Lung (tissue), 17 donors: ENCODE measurements at places on chromosomes 11 and 22. TPM values are rescaled to one million over a fixed set of nuclear protein-coding genes. Genes with fewer than 3 reads are reported as not detected.

The CHRM1 gene
- 1.1 TPM for total RNA-seq

The PLAAT2 gene
- 2.2 TPM for total RNA-seq

The AGBL2 gene
- 11.0 TPM for total RNA-seq

The LUZP2 gene
- not detected for total RNA-seq

The TENM4 gene
- 16.4 TPM for total RNA-seq

The RNASEH2C gene
- 62.3 TPM for total RNA-seq

The LSP1 gene
- total RNA-seq = 72.1 TPM

The TRIM21 gene
- total RNA-seq = 15.2 TPM

The PRDM11 gene
- 35.1 TPM for total RNA-seq

The CAVIN3 gene
- total RNA-seq = 122 TPM

- no peaks in the 10 kb centered on the region for H3K27me3 ChIP-seq
- H3K4me3 ChIP-seq = no peak overlapping the region
- no peak for DNase-seq
- H3K4me1 ChIP-seq = no peaks in the 10 kb centered on the region
- H3K27ac ChIP-seq = no peak overlapping the region
Observed at GRCh38 chr22:46661221-46661851, 41.1 kb downstream of the GRAMD4 start.

DNA sequence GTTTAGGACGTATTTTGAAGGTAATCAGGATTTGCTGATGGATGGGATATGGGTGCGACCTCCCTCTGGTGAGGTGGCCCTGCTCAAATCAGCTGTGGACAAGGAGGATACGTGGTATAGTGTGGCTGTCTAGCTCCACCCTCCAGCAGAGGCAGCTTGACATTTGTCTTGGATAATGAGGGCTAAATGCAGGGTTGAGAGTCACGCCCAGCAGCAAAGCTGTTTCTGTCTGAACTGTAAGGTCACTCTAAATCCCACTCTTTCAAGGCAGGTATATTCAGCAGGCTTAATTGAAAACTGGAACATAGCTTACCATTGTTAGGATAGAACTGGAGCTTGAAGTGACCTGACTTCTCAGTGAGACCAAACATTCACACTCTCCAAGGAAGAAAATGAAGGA is 98.7 kb downstream of the SWAP70 start:
- DNase-seq = no peak
- H3K27me3 ChIP-seq = no peaks in the 10 kb centered on the region
- H3K27ac ChIP-seq = no peak overlapping the region
- peaks cover 12% of the 10 kb centered on the region for H3K4me1 ChIP-seq
- H3K36me3 ChIP-seq = no peaks in the 10 kb centered on the region
- no peak overlapping the region for H3K4me3 ChIP-seq

GRCh38 chr11:116281173-116282160 is 491.3 kb downstream of the BUD13 start:
- H3K27me3 ChIP-seq = no peaks in the 10 kb centered on the region
- no peak overlapping the region for H3K27ac ChIP-seq
- no peak overlapping the region for H3K4me3 ChIP-seq

- no peaks in the 10 kb centered on the region for H3K36me3 ChIP-seq
- no peaks in the 10 kb centered on the region for H3K4me1 ChIP-seq
- DNase-seq = no peak
- H3K27me3 ChIP-seq = no peaks in the 10 kb centered on the region
- H3K27ac ChIP-seq = no peak overlapping the region
- no peak overlapping the region for H3K4me3 ChIP-seq
Observed at GRCh38 chr11:1113405-1114201, 38.9 kb downstream of the MUC2 start.

DNA sequence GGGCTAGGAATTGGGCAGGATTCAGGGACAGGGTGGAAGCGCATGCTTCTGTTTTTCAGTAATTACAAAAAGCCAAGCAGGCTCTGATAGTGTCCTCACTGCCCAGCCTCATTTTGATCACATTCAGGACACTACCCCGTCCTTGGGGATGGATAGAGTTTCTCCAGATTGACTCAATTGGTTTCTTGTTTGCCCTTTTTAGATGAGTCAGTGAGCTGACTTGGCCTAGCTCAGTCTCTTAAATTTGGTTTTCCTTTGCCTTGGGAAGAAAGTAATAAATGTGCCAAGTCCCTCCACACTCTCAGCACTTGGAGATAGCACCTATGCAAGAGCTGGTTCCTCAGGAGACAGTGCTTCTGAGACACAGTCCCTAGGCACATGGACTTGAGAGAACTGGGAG is 25.5 kb downstream of the DKK3 start:
- DNase-seq = no peak
- H3K27me3 ChIP-seq = no peaks in the 10 kb centered on the region
- no peaks in the 10 kb centered on the region for H3K36me3 ChIP-seq
- H3K4me3 ChIP-seq = no peak overlapping the region
- H3K27ac ChIP-seq = no peak overlapping the region
- peaks cover 12% of the 10 kb centered on the region for H3K4me1 ChIP-seq

DNA sequence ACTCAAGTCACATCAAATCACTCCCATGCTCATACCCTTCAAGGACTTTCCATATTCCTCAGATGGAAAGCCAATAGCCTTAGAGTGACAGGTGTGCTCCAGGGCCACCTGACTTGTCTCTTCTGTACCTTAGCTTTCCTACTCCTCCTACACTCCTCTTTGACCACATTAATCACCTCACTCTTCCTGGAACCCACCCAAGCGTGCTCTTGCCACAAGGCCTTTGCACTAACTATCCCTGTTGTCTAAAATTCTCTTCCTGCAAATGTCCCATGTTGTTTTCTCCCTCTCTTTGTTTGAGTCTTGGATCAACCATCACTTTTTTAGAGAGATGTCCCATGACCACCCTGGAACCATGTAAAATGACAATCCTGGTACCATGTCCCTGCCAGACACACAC is 244.1 kb downstream of the AASDHPPT start:
- H3K27me3 ChIP-seq = no peaks in the 10 kb centered on the region
- no peak overlapping the region for H3K27ac ChIP-seq
- H3K4me3 ChIP-seq = no peak overlapping the region
- DNase-seq = no peak
- no peaks in the 10 kb centered on the region for H3K4me1 ChIP-seq

DNA sequence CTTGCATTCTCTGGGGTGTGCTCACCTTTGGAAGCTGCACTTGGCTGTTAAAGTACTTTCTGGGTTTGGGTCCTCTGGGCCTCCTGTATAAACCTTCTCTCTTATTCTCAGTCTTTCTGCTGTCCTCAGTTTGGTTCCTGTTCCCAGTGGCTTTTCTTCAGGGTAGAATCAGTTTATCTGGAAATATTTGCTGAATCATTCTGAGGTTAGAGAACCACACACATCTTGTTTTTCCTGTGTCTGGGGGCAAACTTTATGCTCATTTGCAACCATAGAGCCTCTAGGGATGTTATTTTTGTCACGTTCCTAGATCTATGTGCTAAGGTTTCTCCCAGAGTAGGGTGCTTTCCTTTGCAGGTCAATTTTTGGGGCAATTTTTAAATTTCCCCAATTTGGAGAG is 224.3 kb upstream of the C11orf87 start:
- H3K27me3 ChIP-seq = no peaks in the 10 kb centered on the region
- no peak overlapping the region for H3K27ac ChIP-seq
- no peaks in the 10 kb centered on the region for H3K36me3 ChIP-seq
- H3K4me3 ChIP-seq = no peak overlapping the region
- H3K4me1 ChIP-seq = no peaks in the 10 kb centered on the region

- no peak overlapping the region for H3K27ac ChIP-seq
- no peak overlapping the region for H3K4me3 ChIP-seq
- DNase-seq = no peak
Observed at GRCh38 chr11:76155500-76156227, 50.6 kb downstream of the WNT11 start.

DNA sequence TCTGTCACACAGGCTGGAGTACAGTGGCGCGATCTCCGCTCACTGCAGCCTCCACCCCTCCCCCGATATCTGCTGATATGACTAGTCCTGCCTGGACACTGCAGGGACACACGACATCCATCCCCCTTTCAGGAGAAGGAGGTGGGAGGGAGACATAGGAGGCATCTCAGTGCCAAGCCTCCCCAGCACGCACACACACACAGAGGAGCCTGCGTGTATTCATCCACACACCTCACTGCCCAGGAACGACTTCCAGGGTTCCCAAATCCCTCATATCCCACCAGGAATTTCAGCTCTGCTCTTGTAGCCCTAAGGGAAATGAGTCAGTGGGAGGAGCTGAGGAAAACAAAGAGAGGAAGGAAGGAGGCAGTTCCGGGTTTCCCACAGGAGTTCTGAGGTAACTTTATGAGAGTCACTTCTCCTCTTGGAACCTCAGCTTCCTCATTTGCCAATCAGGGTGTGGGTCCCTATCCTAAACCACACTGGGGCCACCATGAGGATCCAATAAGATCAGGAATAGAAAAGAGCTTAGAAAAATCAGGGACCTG is 37.2 kb upstream of the ACER3 start:
- no peaks in the 10 kb centered on the region for H3K27me3 ChIP-seq
- no peaks in the 10 kb centered on the region for H3K4me1 ChIP-seq
- H3K4me3 ChIP-seq = no peak overlapping the region
- no peaks in the 10 kb centered on the region for H3K36me3 ChIP-seq
- no peak for DNase-seq

GRCh38 chr11:112318661-112319060 is 58.0 kb upstream of the PLET1 start:
- no peak overlapping the region for H3K27ac ChIP-seq
- H3K36me3 ChIP-seq = no peaks in the 10 kb centered on the region
- no peak overlapping the region for H3K4me3 ChIP-seq
- H3K4me1 ChIP-seq = peaks cover 6% of the 10 kb centered on the region
- no peak for DNase-seq

GRCh38 chr11:9038541-9038940 is 34.7 kb upstream of the NRIP3 start:
- H3K36me3 ChIP-seq = no peaks in the 10 kb centered on the region
- peaks cover 7% of the 10 kb centered on the region for H3K4me1 ChIP-seq
- H3K4me3 ChIP-seq = no peak overlapping the region
- no peaks in the 10 kb centered on the region for H3K27me3 ChIP-seq

GRCh38 chr22:18966748-18967147 is 30.7 kb upstream of the PRODH start:
- no peaks in the 10 kb centered on the region for H3K36me3 ChIP-seq
- peaks cover 1% of the 10 kb centered on the region for H3K4me1 ChIP-seq
- no peak overlapping the region for H3K4me3 ChIP-seq
- DNase-seq = no peak

DNA sequence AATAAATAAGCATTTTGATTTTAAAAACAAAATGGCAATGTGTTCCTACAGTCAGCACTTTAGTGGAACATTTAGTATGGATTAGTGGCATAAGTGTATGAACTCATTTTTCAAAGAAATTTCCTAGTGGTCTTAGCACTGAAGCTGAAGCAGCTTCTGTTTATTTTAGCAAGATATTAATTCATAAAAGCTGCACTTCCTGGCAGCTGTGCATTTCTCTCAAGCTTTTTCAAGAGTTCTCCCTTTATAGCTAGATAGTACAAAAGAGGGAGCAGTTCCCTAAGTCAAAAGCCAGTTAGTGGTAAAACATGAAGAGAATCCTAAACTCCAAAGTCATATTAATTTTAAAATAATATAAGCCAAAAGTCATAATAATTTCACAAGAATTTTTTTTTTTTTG is 1036.0 kb upstream of the CCDC90B start:
- no peaks in the 10 kb centered on the region for H3K27me3 ChIP-seq
- no peaks in the 10 kb centered on the region for H3K36me3 ChIP-seq
- no peak overlapping the region for H3K4me3 ChIP-seq
- no peak overlapping the region for H3K27ac ChIP-seq
- H3K4me1 ChIP-seq = no peaks in the 10 kb centered on the region

- peaks cover 13% of the 10 kb centered on the region for H3K4me1 ChIP-seq
- DNase-seq = no peak
- peaks cover 64% of the 10 kb centered on the region for H3K27me3 ChIP-seq
Observed at GRCh38 chr11:133955081-133955891, 1.5 kb downstream of the IGSF9B start.

DNA sequence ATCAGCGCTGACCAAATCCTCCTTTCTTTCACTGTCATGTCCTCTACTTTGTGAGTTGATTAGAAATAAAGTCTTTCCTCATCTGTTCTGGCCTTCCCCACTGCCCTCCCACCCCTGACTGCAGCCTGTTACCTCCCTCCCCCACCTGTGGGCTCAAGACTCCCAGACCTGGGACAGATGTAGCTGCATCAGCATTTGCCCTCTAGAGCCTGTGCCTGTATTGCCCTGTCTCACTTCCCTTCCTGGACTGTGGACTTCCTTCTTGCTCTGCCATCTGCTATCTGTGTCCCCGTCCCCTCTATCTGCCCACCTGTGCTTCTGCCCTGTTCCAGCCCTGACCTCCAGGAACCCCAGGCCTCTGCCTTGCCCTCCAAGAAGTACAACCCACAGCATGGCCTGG is 122.5 kb downstream of the GALNT18 start:
- DNase-seq = no peak
- no peak overlapping the region for H3K27ac ChIP-seq
- H3K27me3 ChIP-seq = no peaks in the 10 kb centered on the region
- H3K4me1 ChIP-seq = peaks cover 16% of the 10 kb centered on the region
- H3K4me3 ChIP-seq = no peak overlapping the region
- no peaks in the 10 kb centered on the region for H3K36me3 ChIP-seq

DNA sequence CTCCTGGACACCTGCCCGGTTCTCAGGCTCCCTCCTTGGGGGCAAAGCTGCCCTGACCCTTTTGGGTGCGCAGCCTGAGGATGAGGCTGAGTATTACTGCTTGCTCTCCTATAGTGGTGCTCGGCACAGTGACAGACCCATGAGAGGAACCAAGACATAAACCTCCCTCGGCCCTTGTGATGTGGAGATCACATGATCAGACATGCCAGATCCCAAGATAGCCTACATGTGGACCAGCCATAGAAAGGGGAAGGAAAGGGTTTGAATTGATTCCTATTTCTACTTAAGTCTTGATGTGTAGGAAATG is 125.3 kb downstream of the VPREB1 start:
- no peaks in the 10 kb centered on the region for H3K4me1 ChIP-seq
- no peak overlapping the region for H3K4me3 ChIP-seq
- H3K27ac ChIP-seq = no peak overlapping the region
- peaks cover 27% of the 10 kb centered on the region for H3K27me3 ChIP-seq
- no peak for DNase-seq

DNA sequence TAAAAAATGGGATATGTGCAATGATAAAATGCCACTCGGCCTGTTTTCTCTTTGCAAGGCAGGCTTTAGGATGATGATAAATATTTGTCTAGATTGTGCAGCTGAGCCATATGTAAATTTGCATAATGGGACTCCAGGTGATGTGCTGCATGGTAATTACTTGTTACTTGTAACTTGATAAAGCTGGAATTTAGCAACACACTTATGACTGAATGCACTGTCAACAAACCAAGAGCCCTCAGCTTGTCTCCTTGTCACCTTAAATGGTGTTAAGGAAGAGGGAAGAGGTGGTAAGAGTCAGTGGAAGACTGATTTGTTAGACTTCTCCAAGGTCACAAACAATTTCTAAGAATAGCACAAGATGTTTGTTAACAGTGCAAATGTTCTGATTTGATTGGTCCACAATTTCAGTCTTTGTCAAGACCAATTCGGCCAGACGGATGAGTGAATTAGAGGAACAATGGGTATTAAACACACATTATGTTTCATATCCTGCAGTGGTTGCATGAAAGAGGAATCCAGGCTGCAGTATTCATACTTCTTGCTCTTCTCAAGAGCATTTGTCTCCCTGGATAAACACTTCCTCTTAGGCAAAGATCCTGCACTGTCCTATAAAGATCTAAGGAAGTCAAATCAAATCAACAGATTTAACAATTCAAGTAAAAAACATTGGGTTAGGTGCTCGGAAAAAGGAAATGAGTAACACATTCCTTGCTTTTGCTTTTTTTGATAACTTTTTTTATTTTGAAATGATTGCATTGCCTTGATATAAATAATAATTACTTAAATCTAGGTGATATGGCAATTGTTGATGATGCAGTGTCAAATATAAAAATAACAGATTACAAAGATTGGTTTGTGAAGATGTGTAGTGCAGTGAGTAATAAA is 448.3 kb upstream of the DDI1 start:
- H3K27ac ChIP-seq = no peak overlapping the region
- H3K4me3 ChIP-seq = no peak overlapping the region
- H3K27me3 ChIP-seq = no peaks in the 10 kb centered on the region

GRCh38 chr22:37044634-37045625 is 6.6 kb upstream of the KCTD17 start:
- no peak for DNase-seq
- no peak overlapping the region for H3K27ac ChIP-seq
- no peaks in the 10 kb centered on the region for H3K4me1 ChIP-seq
